ENCODE measurements at places on chromosomes 16 and 17. TPM values are rescaled to one million over a fixed set of nuclear protein-coding genes. Genes with fewer than 3 reads are reported as not detected.
A peak's percentile ranks its signal among the peaks of the same experiment; 100 is the strongest.

RNPS1 gene
- total RNA-seq = 284 TPM

PRKCB gene
- 5.0 TPM for total RNA-seq

NOL3 gene
- 0.37 TPM for total RNA-seq

MAP3K3 gene
- total RNA-seq = 21.6 TPM

RAPGEFL1 gene
- 6.8 TPM for total RNA-seq

STUB1 gene
- total RNA-seq = 79.5 TPM

STH gene
- total RNA-seq = not detected

KRT9 gene
- total RNA-seq = not detected

DNA sequence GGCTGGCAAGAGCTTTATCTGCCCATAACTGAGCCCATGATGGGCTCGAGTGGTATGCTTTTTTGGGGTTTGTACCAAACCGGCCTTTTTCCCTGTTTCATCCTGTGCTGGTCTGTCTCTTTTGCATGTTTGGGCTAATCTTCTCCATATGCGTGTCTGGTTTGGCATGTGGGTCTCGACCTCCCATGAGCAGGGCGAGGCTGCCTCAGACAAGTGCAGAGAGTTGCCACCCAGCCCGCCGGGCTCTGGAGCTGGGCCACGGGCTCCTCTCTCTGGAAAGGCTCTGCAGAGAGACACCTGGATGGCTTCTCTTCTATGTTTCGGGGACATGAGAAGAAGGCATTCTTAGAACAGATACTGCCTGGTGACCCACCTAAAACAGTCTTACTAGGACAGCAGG is 67.8 kb upstream of the TBX2 start:
- no peaks in the 10 kb centered on the region for H3K36me3 ChIP-seq
- no peak overlapping the region for H3K4me3 ChIP-seq
- H3K27me3 ChIP-seq = no peaks in the 10 kb centered on the region
- no peaks in the 10 kb centered on the region for H3K4me1 ChIP-seq
- DNase-seq = no peak

- DNase-seq = no peak
- H3K4me3 ChIP-seq = peak overlapping the region; percentile 76
- H3K36me3 ChIP-seq = no peaks in the 10 kb centered on the region
- H3K27me3 ChIP-seq = no peaks in the 10 kb centered on the region
Observed at GRCh38 chr16:15887283-15887682, 1.1 kb downstream of the CEP20 start.

- no peaks in the 10 kb centered on the region for H3K27me3 ChIP-seq
- H3K27ac ChIP-seq = no peak overlapping the region
- peaks cover 29% of the 10 kb centered on the region for H3K4me1 ChIP-seq
- no peak overlapping the region for H3K4me3 ChIP-seq
- no peaks in the 10 kb centered on the region for H3K36me3 ChIP-seq
Observed at GRCh38 chr16:49638673-49639610, 217.0 kb downstream of the ZNF423 start.

GRCh38 chr17:57499648-57500049 is 243.3 kb downstream of the MSI2 start:
- peaks cover 3% of the 10 kb centered on the region for H3K4me1 ChIP-seq
- H3K4me3 ChIP-seq = no peak overlapping the region
- DNase-seq = no peak
- H3K27me3 ChIP-seq = no peaks in the 10 kb centered on the region
- no peak overlapping the region for H3K27ac ChIP-seq
- no peaks in the 10 kb centered on the region for H3K36me3 ChIP-seq

DNA sequence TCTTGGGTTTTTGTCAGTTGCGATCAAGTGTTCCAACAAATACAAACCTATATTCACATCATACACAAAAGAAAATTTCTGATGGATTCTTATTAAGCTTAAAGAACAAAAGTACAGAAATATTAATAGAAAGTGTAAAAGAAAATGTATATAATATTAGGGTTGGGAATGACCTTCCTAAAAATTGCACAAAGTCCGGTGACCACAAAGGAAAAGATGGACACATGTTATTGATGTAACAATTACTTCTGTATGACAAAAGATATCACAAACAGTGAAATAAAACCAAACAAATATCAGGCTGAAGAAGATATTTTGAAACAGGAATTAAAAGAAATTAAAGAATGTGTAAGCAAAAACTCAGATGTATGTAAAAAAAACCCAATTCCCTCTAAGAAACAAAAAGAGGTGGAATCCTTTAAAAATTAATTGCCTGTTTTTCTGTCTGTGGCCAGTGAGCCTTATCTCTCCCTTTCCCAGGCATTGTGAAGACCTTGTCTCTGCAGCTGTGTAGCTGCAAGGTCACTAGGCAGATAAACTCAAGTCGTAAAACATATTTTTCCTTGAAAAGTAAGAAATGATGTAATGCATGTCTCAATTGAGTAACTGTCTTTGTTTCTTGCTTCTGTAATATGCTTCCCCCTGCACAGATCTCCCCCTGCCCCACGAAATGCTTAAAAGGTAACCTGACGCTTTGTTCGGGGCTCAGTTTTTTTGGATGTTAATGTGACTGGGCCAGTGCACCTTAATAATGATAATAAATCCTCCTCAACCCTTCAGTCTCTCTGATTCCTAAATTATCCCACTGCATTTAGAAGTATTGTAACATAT is 2.8 kb downstream of the ST6GALNAC1 start:
- H3K27ac ChIP-seq = no peak overlapping the region
- H3K4me1 ChIP-seq = peaks cover 10% of the 10 kb centered on the region
- H3K36me3 ChIP-seq = no peaks in the 10 kb centered on the region
- no peak for DNase-seq
- H3K4me3 ChIP-seq = no peak overlapping the region
- H3K27me3 ChIP-seq = no peaks in the 10 kb centered on the region

GRCh38 chr17:45396496-45397205 is 36.0 kb downstream of the ARHGAP27 start:
- H3K4me1 ChIP-seq = no peaks in the 10 kb centered on the region
- no peak overlapping the region for H3K27ac ChIP-seq
- H3K4me3 ChIP-seq = no peak overlapping the region
- H3K27me3 ChIP-seq = no peaks in the 10 kb centered on the region
- no peak for DNase-seq
- H3K36me3 ChIP-seq = no peaks in the 10 kb centered on the region

DNA sequence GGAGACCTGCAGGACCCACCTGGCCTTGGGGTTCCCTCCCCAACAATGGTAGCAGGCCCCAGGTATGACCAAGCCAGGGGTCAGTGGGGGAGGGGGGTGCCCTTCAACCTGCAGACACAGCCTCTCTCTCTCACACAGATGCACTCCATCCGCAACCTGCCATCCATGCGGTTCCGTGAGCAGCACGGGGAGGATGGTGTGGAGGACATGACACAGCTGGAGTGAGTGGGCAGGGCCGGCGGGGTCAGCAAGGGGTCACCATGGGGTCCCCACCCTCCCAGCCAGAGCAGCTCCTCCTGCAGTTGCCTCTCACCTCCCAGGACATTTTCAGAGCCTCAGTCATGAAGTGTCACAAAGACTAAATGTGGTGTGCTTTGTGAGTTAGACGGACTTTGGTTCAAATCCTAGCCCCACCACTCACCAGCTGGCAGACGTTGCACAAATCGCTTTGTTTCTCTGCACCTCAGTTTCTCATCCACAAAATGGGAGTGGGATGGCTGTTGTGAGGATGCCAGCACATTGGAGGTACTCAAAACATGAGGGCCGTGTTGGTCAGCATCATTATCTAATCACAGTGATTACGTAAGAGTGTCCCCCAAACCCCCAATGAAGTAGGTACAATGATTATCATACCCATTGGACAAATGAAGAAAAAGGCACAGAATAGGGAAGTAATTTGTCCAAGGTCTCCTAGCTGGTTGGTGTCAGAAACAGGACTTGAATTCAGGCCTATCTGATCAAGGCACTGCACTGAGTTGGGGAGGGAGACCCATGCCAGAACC is 16.0 kb downstream of the MYO15A start:
- no peak overlapping the region for H3K27ac ChIP-seq
- H3K27me3 ChIP-seq = no peaks in the 10 kb centered on the region
- no peak overlapping the region for H3K4me3 ChIP-seq
- no peak for DNase-seq

DNA sequence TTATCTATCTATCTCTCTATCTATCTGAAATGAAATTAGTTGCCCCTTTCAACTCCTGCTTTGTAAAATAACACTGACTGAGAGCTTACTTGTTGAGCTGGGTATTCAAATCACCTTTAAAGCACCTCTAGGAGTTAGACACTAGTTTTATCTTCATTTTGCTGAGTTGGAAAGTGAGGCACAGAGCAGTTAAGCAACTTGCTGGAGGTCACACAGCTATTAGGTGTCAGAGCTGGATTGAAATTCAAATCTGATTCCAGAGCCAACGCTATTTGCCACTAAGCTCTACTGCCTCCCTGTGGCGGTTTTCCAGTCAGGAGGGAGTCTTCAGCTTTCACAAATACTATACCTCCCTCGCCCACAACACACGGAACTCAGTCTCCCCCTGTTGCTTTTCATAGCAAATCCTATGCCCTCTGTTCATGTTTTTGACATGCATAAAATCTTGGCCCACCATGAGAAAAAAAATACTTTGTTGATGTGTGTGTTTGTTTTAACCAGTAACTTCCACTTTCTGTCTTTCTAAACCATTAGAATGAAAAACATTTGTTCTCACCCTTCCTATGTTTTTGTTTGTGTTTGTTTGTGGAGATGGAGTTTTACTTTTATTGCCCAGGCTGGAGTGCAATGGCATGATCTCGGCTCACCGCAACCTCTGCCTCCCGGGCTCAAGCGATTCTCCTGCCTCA is 74.8 kb upstream of the SMURF2 start:
- no peaks in the 10 kb centered on the region for H3K36me3 ChIP-seq
- DNase-seq = peak; percentile 9
- H3K27me3 ChIP-seq = no peaks in the 10 kb centered on the region
- H3K4me3 ChIP-seq = no peak overlapping the region

DNA sequence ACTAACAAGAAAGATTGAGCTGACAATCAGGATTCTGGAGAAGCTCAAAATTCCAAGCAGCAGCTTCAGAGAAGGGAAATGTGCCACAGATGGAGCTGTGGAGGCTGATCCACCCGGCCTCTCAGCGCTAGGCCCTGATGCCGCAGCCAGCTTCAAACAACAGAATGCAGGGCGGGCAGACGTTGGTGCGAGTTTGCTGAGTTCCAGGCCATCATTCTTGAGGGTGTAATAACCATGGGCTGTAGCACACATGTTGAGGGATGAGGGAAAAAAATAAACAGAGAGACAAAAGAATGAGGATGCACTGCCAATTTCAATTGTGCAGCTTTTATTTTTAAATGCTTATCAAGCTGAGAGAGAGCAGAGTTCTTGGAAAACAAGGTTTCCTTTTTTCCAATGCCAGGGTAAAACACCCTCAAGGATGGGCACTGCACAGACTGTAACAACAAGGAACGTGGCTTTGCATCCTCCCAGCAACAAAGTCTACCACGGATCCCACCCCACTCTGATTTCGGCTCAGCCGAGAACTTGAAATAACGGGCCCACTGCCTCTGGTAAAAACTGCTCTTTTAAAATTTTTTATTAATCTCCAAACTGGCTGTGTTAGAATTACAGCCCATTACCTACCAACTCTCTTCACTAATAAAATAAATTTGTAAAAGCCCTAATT is 90.2 kb downstream of the SMG6 start:
- no peak overlapping the region for H3K4me3 ChIP-seq
- no peaks in the 10 kb centered on the region for H3K27me3 ChIP-seq
- no peaks in the 10 kb centered on the region for H3K36me3 ChIP-seq
- DNase-seq = no peak
- H3K27ac ChIP-seq = no peak overlapping the region
- peaks cover 49% of the 10 kb centered on the region for H3K4me1 ChIP-seq

GRCh38 chr17:44920565-44920940 is 5.3 kb upstream of the GFAP start:
- peaks cover 35% of the 10 kb centered on the region for H3K4me1 ChIP-seq
- no peaks in the 10 kb centered on the region for H3K36me3 ChIP-seq
- no peak overlapping the region for H3K4me3 ChIP-seq
- no peak for DNase-seq
- H3K27ac ChIP-seq = no peak overlapping the region
- H3K27me3 ChIP-seq = no peaks in the 10 kb centered on the region

- H3K27me3 ChIP-seq = no peaks in the 10 kb centered on the region
- H3K4me1 ChIP-seq = peaks cover 13% of the 10 kb centered on the region
- DNase-seq = no peak
- H3K4me3 ChIP-seq = no peak overlapping the region
Observed at GRCh38 chr17:28366605-28367004, 1.6 kb upstream of the SEBOX start.

- H3K36me3 ChIP-seq = no peaks in the 10 kb centered on the region
- H3K27me3 ChIP-seq = peaks cover 7% of the 10 kb centered on the region
- no peak overlapping the region for H3K4me3 ChIP-seq
- DNase-seq = no peak
Observed at GRCh38 chr16:90048347-90048722, 28.8 kb downstream of the PRDM7 start.

DNA sequence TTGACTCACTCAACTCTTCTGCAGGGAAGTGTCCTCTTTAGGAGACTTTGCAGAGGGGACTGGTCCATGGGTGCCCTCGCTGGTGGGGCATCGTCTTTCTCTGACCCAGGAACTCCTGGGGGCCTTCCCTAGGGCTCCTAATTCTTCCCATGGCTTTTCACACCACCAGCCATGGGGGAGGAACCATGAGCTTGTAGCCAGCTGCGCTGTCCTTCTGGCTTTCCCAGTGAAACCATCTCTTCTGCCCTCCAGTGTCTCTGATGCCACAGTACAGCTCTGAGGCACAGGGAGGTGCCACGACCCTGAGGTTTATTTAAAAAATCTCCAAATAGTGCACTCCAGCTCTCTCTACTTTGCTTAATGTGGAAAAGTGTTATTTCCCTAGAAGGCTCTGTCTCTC is 78.6 kb downstream of the SDR42E1 start:
- DNase-seq = no peak
- H3K4me3 ChIP-seq = no peak overlapping the region
- H3K4me1 ChIP-seq = peaks cover 1% of the 10 kb centered on the region
- no peaks in the 10 kb centered on the region for H3K36me3 ChIP-seq
- no peak overlapping the region for H3K27ac ChIP-seq

DNA sequence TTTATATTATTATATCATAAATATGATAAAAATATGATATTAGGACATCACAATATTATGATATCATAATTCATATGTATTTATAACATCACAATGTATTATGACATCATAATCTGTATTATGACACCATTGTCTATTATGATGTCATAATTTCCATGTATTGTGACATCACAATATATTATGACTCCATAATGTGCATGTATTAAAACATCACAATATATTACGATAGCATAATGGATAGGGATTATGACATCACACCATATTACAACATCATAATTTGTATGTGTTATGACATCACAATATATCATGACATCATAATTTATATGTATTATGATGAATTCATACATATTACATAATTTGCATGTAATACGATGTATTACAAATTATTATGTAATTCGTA is 1755.9 kb downstream of the TP53TG3F start:
- no peak overlapping the region for H3K4me3 ChIP-seq
- H3K27me3 ChIP-seq = no peaks in the 10 kb centered on the region
- DNase-seq = no peak

- H3K4me3 ChIP-seq = no peak overlapping the region
- H3K27me3 ChIP-seq = no peaks in the 10 kb centered on the region
- no peaks in the 10 kb centered on the region for H3K36me3 ChIP-seq
- no peak for DNase-seq
Observed at GRCh38 chr16:26442321-26442720, 624.4 kb upstream of the C16orf82 start.
